ENCODE measurements at places on chromosomes 3 and 15.

DNA sequence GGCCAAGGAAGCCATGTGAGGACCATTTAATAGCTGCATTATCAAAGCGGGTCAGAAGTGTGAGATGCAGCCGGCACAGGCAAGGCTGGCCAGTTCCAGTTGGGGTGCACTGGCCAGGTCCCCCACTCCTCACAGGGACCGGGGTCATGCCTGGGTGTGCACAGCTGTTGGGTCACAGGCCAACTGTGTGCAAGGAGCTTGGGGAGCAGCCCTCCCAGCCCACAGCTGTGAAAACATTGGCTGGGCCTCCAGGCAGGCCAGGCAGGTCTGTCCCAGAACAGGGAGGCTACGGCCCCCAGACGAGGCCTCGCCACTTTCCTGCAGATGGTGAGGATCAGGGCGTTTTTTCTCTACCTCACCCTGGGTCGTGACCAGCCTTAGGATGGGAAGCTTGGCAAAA lies 521.0 kb downstream of the NTRK3 start:
- no peak for DNase-seq

- DNase-seq: peak; percentile 41
Observed at GRCh38 chr15:77870195-77871065, 207.1 kb downstream of the TBC1D2B start.

- no peak for DNase-seq
Observed at GRCh38 chr3:128532012-128532983, 39.3 kb upstream of the GATA2 start.

DNA sequence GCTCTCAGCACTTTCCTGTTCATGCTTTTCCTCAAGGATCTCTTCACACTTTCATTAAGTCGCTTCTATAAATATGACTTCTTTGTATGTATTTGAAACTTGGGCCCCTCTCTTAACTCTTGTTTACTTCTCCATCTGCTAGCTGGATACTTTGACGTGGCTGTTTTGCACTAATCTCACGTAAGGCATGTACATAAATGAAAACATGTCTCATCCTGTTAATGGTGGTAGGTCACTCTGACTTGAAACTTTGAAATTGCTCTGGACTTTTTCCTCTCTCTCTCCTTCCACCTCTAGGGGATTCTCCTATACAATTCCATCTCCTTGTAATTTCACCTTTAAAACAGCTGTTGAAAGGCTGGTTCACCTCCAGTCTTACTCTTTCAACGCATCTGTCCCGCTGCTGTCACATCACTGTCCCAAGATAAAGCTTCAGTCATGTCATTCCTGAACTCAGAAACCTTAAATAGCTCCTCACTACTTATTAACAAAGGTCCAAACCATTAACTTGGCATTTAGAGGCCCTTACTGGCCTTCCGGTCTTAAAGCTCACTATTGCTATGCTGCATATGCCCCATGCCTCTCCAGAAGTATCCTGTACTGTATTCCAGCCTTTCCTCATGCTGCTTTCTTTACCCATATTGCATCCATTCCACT lies 1.2 kb downstream of the BLOC1S6 start:
- DNase-seq: no peak

GRCh38 chr3:139202226-139202958 lies 141.4 kb upstream of the MRPS22 start:
- peak; percentile 26 for DNase-seq

DNA sequence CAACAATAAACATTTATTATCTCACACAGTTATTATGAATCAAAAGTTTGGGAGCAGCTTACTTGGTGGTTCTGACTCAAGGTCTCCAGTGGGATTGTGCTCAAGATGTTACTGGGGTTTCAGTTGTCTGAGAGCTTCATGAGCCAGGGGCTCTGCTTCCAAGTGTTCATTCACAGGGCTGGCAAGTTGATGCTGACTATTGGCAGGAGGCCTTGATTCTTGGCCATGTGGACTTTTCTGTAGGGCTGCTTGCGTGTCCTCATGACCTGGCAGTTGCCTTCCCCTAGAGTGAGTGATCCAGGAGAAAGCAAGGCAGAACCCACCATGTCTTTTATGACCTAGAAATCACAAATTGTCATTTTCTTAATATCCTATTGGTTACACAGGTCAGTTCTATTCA lies 87.2 kb upstream of the TNFAIP8L3 start:
- DNase-seq: no peak

- no peak for DNase-seq
Observed at GRCh38 chr15:75902129-75902557, 1.5 kb upstream of the FBXO22 start.

DNA sequence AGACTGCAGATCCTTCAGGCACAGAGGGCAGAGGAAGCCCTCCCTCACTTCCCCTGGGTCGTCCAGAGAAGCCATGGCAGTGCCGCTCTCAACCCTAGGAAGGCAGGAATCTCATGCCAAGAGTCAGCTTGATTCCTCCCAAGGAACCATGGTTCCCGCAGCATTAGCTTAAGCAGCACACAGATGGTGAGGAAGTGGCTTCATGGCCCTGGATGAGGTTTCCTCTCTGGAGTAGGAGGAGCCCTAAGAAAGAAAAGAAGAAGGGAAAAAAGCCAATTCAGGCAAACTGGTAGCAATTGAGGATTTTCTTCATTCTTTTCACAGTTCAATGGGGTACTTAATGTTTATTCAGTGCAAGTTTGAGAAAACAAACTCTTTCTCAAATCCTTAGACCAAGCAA lies 2.9 kb downstream of the RBSN start:
- DNase-seq: peak; percentile 58

DNA sequence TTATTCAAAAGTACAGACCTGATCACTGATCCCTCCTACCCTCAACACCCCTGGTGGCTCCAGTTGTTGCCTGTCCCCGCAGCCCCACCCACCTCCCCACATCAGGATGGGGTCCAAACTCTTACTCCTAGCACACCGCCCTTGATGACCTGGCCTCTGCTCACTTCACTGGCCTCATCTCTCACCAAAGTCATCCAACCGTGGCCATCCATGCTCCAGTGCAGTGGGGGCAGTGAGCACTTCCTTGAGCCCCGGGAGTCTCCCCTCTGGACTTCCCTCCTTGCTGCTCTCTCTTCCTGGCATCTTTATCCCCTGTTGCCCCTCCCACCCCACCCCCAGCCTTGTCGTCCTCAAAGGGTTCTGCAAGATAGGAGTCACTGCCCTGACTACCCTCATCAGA lies 191.1 kb downstream of the CACNA2D3 start:
- no peak for DNase-seq

GRCh38 chr3:109117939-109118338 lies at the start of gene MORC1:
Gene MORC1 (minus strand): TSS chr3:109118134. CDS start chr3:109118059, 75 bp downstream.
- DNase-seq: no peak

GRCh38 chr3:177378168-177378567 lies 180.9 kb upstream of the TBL1XR1 start:
- DNase-seq: no peak

DNA sequence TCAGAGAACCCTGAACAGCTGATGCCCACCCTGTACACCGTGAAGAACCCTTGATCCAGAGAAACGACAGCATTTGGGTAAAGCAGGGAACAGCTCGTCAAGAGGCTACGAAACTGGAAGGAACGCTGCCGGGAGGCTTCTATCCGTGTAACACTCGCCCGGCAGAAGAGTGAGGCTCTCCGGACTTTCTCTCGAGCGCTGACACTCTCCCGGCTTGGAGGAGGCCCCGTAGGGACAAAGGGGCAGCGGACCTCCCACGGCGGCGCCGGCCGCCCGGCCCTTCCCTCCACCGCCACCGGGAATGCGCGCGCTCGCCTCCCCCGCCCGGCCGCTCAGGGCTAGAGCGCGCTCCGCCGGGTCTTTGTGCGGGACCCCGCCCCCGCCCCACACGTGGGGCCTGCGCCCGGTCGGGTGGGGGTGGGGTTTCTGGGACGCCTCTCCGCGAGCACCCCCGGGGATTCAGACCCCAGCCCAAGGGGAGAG lies 1.7 kb downstream of the HYAL2 start:
- peak; percentile 89 for DNase-seq

- no peak for DNase-seq
Observed at GRCh38 chr3:22216601-22217000, 465.6 kb upstream of the ZNF385D start.

DNA sequence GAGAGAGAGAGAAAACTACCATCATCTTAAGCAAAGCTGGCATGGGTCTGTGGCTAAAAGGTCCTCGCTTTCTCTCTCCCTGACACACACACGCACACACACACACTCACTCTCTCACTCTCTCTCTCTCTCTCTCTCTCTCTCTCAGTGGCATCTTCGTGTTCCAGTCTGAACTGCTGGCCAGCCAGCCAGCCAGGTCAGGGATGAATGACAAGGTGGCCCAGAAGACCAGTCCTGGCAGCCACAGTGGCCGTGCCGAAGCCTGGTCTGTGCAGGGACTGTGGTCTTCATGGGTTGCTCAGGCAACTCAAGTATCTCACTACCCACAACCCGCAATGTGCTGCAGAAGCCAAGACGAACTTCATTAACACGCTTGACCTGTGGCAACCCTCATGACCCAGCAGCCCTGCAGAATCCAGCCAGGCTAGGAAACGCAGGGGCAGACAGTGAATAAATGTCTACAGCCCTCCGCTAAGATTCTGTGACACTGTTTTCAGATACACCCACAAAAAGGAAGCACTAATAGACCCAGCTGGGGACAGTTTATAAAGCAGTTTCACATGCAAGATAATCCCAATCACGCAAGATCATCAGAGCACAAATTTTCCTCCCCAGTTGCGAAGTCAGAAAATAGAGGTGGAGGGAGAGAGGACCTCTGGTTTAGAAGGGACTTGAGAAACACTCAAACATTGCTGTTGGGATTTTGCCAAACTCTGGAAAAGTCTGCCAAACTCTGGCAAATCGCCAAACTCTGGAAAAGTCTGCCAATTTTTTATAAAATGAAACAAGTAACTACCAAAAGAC lies 66.4 kb downstream of the XXYLT1 start:
- no peak for DNase-seq

- no peak for DNase-seq
Observed at GRCh38 chr15:52103217-52104207, 9.1 kb downstream of the BCL2L10 start.

DNA sequence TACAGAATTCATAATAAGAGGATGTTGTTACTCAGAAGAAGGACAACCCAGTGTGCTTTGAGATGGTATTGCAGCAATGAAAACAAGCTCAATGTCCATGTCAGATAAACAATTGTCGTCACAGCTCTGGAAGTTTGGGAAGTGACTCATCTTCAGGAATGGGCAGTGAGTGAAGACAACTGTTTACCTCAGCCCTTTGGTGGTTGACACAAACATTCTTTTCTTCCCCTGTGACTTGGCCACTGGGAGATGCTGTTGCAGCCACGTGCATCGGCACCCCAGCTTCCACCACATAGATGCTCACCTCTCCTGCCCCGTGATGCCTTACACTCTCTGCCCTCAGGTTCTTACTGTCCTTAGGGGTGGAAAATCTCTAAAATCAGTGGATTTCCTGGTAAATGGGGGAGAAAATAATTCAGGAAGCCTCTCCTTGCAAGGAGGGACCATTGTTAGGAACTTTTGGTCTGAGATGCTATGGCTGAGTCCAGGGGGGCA lies 114.1 kb upstream of the GALNT15 start:
- peak; percentile 25 for DNase-seq

GRCh38 chr3:43902415-43902814 lies 211.7 kb downstream of the ABHD5 start:
- no peak for DNase-seq

DNA sequence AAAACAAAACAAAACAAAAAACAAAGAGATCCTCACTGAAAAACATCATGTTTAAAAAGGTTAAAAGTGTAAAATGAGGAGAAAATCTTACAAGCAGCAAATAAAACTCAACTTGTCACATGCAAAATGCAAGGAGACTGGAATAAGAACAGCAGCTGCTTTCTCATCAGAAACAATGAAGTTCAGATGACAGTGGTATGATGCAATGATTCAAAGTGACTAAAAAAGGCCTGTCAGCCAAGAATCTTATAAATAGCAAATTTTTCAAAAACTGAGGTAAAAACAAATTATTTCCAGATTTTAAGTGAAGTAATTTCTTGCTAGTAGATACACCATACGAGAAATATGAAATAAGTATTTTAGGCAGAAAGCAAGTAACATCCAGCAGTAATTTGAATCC lies 68.6 kb upstream of the EPHA3 start:
- DNase-seq: no peak

- no peak for DNase-seq
Observed at GRCh38 chr3:36837089-36837488, 72.7 kb upstream of the DCLK3 start.

- no peak for DNase-seq
Observed at GRCh38 chr15:28023933-28024888, 74.9 kb downstream of the OCA2 start.
